AG10803 (cell line): ENCODE measurements at places on chromosomes 7 and 10.

DNA sequence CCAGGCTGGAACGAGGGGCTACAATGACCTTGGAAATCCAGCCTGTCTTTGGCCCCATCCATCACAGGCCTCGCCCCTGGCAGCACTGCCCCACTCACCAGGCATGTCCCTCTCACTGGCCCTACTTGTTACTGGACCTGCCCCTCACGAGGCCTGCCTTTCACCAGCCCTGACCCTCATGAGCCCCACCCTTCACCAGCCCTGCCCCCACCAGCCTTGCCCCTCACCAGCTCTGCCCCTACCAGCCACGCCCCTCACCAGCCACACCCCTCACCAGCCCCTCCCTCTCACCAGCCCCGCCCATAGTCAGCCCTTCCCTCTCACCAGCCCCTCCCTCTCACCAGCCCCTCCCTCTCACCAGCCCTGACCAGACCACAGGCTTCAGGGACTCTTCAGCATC lies 57.8 kb downstream of the COL26A1 start:
- DNase-seq, result no peak

- DNase-seq, result no peak
Measured at GRCh38 chr10:130111852-130112180, 1.2 kb upstream of the C10orf143 start.

- DNase-seq, result peak; percentile 11
Measured at GRCh38 chr7:34282271-34282670, 375.7 kb upstream of the NPSR1 start.

- DNase-seq, result peak; percentile 57
Measured at GRCh38 chr10:73522263-73522662, 26.4 kb upstream of the PPP3CB start.

DNA sequence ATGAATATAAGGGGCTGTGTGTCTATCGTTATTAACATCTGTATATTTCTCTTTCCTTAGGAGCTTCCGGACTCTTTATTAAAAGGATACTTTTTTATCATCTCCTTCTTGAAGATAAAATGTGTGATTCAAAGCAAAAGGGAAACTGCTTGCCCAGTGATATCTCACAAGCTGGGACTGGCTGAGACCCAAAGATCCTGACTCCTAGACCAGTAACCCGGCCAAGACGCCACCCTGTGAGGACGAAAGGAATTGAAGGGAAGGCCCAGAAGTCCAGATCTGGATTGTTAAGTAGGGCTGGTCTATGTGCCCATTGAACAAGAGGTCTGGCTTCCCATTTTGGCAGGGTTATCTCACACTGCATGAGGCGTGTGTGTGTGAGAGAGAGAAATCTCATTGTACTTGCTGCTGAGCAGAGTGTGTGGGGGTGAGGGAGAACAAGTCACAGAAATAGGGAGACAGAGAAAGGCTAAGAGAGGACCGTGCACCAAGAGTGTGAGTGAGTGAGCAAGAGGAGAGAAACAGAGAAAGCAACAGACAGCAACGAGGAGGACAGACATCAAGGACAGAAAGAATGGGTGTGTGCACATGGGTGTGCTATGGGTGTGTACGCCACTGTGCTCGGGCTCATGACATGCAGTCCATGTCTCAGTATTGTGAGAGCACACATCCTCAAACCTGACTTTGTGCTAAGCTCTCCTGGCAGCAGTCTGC lies 75.4 kb downstream of the PLXNA4 start:
- DNase-seq, result peak; percentile 76

DNA sequence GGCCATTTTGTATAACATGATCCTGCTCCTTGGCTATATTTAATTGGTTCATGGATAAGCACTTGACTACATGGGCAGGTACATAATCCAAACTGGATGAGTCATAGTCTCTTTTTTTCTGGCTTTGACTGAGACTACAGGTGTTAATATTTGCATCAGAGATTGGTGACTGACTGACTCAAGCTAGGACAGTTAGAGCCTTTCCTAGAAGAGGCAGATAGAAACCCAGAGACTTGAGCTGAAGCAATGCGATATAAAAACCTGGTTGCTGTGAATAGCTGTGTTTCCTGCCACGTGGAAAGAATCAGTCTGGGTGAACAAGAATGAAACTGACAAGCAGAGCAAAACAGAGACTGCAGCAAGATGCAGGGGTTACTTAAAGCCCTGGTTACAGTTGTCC lies 81.0 kb downstream of the SAMD9 start:
- peak; percentile 9 for DNase-seq

GRCh38 chr10:130233426-130233825 lies 97.2 kb downstream of the GLRX3 start:
- no peak for DNase-seq

DNA sequence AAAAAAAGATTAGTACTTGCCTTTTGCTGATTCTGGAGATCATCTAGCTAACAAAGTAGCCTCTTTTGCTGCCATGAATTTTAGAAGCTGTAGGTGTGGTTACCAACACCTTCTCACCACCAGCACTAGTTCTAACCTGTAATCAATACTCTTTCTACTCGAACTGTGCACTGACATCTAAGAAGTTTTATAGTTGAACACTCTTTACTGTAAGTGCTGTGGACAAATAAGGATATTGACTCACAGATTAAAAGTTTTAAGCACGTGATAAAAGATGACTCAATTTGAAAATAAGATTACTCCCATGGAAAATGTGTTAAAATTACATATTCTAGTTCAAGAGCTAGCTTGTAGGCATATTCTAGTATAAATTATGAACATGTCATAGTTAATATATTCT lies 89.9 kb downstream of the REEP3 start:
- peak; percentile 25 for DNase-seq

DNA sequence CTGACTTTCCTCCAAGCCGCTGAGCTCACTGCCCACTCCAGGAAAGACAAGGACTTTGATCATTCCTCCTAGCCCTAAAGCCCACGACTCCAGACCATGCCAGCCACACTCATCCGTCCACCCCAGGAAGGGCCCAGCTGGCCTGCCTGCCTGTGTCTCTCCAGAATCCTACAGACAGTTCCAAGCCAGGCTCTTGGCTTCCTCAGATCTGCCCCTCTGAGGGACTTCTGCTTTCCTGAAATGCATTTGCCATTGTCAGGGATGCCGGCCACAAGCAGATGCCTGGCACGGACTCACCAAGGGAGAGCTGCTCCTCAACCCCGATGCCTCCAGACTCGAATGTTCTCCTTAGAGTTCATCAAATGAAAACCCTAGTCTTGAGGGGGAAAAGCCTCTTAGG lies 155.8 kb downstream of the OAT start:
- no peak for DNase-seq

GRCh38 chr7:14095233-14095950 lies 105.9 kb upstream of the ETV1 start:
- DNase-seq, result no peak

GRCh38 chr7:26865094-26865388 lies 651 bp upstream of the SKAP2 start:
- DNase-seq, result no peak

GRCh38 chr10:126716366-126716765 lies 45.9 kb upstream of the C10orf90 start:
- DNase-seq, result no peak

- DNase-seq, result no peak
Measured at GRCh38 chr7:30309842-30310435, 25.5 kb downstream of the ZNRF2 start.

DNA sequence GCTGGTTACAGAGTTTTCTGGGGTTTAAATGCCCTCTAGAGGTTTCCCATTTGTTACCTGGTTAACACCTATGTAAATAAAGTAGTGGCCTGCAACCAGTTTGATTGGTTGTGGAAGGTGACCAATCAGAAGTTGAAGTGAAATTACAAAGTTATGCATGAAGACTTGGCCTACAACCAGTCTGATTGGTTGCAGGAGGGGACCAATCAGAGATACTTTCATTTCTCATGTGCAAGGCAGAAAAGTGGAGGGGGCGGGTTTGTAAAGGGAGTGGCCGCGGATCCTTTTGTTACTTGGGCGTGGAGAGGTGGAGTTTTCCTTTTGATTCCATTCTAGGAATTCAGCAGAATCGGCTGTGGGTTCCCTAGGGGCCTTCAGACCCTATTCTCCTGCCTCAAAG lies 80.8 kb downstream of the SEC23IP start:
- DNase-seq, result peak; percentile 2

- DNase-seq, result no peak
Measured at GRCh38 chr10:61830846-61831273, 70.6 kb upstream of the ARID5B start.

DNA sequence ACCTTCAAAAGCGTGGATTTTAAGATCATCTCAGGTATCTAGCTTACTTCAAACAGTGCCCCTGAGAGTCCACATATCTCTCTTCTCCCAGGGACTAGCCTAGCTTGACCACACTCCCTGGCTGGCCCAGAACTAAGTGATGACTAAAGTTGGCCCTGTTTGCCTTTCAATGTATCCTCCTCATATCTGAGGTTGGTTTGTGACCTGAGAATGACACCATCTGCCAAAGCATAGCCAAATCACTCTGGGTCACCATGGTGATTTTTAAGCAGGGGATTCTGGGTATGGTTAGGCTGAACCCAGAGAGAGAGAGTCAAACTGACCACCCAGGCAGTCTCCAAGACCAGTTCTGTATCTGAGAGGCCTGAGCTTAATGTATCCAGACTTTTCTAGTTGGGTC lies 16.2 kb downstream of the CNNM1 start:
- DNase-seq, result peak; percentile 83

DNA sequence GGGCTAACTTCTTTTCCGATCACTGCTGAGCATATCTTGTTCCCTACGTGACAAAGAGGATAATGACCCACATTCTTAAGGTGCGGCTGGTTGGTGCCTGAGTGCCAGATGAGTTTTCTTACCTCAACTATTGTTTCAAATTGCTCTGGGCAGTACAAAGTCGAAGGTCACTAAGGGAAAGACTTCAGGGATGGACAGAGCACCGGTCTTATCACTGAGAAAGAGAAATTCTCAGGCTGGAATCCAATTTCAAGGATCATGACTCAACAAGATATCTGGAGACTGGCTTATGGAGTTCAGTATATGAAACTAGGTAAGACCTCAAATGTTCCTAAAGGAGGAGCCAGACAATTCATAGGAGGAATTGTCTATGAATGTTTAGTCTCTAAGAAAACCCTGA lies 780.3 kb downstream of the SUGCT start:
- DNase-seq, result no peak

DNA sequence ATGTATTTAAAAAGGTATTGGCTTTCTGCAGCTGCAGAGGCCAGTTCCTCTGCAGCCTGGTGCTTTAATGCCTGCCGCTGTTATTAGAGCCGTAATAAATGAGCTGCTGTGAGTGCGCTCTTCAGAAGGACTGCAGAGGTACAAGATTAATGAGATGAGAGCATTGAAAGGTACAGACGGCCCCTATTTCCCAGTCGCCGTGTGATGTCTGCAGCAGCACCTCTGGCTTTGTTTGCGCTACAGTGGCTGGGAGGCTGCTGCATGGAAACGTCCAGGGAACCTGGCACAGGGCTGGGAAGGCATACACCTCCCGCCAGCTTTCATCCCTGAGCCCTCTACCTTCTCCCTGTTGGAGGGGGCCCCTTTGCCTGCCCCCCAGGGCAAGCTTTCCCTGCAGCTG lies 383.8 kb upstream of the ZMIZ1 start:
- DNase-seq, result no peak

GRCh38 chr7:102009628-102010027 lies 192.2 kb downstream of the CUX1 start:
- peak; percentile 6 for DNase-seq

DNA sequence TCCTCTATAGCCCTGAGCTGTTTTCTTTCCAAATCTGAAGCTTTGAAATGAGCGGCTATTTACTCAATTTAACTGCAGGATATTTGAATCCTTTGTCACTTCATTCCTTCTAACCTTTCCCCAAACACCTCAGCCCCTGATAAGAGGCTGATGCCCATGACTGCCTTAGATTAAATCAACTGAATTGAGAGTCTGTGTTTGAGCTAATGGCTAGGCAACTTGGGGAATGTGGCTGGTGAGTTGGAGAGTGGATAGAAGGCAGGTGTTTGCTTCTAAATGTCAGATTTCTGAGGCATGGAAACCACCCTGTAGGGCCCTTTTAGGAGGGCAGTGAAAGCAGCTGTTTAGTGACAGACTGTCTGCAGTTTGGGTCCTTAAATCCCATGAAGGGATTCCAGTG lies 759.9 kb downstream of the LRMDA start:
- no peak for DNase-seq

GRCh38 chr7:135862586-135863340 lies 114.2 kb upstream of the FAM180A start:
- peak; percentile 2 for DNase-seq

DNA sequence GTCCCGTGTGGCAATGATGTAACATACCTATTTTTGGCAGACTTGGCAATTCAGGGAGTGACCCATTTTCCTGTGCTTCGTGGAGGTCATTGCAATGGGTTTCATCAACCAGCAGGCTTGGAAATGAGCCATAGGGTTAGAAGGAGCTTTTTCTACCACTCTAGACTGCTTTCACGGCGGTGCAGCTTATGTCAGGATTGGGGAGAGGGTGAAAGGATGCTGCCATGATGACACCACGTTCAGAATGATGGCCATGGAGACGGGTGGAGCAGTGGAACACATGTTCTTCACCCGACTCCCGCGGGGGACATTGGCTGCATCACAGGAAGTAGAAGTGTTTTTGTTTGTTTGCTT lies 220.2 kb downstream of the EMX2 start:
- DNase-seq, result peak; percentile 84

- peak; percentile 55 for DNase-seq
Measured at GRCh38 chr7:108004220-108005142, 1.5 kb upstream of the LAMB1 start.

DNA sequence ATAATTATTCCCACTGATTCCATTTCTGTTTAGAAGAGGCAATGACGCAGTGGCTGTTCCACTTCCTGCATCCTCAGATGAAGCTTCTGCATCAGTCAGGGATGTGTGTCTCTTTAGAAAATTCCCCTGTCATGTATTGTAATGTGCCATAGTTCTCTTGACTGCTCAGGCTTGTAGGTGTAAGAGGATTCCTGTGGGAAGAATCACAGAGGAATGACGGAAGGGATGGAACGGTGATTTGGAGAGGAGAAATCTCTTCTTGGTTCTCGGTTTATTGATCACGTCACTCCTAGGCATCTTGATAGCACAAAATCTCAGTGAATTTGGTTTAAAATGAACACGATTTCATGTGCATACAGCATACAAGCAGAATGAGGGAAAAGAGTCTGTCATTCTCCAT lies 69.8 kb upstream of the PRKCQ start:
- DNase-seq, result no peak

- peak; percentile 36 for DNase-seq
Measured at GRCh38 chr10:97762816-97763215, 9.0 kb downstream of the SFRP5 start.

DNA sequence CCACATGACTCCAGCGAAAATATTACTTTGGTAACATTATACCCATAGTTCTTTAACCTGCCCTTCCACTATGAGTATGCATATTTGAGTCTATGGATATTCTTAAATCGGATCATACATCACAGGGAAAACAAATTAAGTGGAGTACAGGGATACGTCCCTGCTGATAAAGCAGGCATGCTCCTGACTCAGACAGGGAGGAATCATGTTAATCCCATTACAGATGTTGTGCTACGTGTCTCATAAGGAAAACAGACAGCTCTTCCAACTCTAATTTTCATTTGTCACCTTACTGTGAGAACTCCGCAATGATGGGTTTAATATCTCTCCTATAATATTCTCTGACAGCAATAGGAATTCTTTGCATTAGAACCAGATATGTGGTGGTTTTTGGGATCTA lies 469.5 kb upstream of the POM121L12 start:
- DNase-seq, result no peak

GRCh38 chr7:111470998-111471397 lies 91.3 kb downstream of the IMMP2L start:
- no peak for DNase-seq
